ENCODE measurements at places on chromosomes 3 and 15.

- no peak for DNase-seq
These were observed 35.6 kb upstream of the RHCG start for GRCh38 chr15:89531796-89532537.

- peak; percentile 72 for DNase-seq
These were observed 44.4 kb downstream of the FLNB start for GRCh38 chr3:58052373-58053273.

- no peak for DNase-seq
These were observed 16.4 kb downstream of the WNT7A start for GRCh38 chr3:13863382-13863952.

DNA sequence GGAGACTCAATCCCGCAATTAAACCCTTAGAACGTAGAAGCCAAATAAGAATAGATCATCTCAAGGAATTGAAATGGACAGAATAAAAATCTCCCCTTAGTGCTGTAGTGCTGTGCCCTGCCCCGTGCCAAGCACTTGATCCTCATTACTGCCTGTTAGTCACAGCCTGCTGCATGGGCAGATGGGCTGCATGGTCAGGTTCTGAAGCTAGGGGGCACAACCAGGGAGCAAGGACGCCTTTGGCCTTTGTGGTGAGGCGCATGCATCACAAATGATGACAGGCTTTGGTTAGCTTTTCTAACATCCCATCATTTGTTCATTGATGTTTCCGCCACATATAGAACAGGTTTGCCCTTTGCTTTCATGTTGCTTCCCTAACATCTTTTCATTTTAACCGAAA is 336.3 kb upstream of the ADAMTS9 start:
- DNase-seq, result no peak

DNA sequence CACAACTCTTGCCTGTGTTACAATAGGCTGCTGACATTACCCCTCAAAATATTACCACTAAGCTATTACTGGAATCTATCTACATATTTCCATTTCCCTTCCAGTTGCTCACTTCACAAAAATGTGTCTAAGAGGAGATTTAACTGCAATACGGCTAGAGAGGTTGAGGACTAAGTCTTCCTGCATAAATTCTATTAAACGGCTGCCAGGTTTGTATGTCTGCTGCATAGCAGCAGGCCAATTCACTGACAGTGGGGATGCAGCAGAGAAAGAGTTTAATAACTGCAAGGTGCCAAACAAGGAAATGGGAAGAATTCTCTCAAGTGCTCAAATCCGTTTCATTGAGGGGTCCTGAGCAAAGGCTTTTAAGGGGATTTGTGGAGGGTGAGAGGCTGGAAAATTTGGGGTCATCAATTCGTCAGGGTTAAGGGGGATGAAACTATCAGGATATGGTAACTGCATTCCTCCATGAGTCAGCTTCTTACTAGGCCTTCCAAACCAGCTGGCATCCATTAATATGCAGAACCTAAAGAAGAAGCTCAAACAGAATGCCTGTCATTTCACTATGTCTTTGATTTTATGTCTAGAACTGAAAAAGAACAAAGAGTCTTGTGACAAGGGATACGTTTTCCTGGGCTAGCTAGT is 675.6 kb downstream of the TBL1XR1 start:
- DNase-seq, result no peak

- DNase-seq, result peak; percentile 10
These were observed 225.6 kb upstream of the TLE3 start for GRCh38 chr15:70323111-70323851.

DNA sequence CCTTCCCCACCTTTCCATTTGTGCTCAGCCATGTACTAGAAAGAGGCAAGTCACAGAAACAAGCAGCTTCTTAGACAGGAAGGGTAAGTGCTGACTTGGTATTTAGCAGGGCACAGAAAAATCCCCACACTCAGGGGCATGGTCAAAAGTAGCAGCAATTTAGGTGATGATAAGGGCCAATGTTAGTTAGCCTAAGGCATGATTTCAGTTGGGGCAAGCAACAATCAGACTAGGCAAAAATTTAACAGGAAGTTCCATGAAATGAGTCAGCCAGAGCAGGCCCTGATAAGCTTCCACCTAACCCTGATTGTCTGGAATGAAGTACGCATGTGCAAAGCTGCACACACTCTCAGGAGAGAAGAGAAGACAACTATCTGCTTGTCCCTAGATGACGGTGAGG is 423.4 kb upstream of the UBE2E2 start:
- DNase-seq, result no peak

GRCh38 chr3:183818706-183819624 is 6.4 kb downstream of the MAP6D1 start:
- DNase-seq, result no peak

- DNase-seq, result no peak
These were observed 95.3 kb downstream of the CHL1 start for GRCh38 chr3:291646-292436.

- no peak for DNase-seq
These were observed 15.6 kb downstream of the THBS1 start for GRCh38 chr15:39596358-39597051.

DNA sequence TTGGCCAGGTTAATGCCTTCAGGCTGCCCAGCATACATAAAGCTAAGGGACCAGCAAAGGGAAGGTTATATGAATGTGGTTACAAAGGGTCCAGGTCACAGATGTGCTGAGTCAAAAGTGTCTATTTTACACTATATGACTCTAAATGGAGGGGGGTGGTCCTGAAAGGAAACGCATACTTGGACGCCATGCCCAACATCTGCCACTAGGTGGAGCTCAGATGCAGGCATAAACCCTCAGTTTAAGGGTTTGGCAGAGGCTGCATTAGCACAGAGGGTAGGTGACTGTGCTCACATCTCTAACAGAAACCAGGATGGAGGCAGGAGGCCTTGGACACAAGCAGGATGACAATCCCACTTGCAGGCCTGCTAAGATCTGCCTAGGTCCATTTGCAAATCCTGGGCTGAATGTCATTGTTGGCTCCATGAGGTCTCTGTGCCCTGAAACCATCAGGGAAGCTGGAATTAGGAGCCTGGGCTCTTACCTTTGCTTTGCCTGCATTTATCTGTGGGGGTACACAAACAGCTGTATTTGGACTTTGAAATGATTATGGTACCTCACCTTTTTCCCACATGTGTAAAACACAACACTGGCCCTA is 55.8 kb downstream of the ZNF621 start:
- DNase-seq, result peak; percentile 62

DNA sequence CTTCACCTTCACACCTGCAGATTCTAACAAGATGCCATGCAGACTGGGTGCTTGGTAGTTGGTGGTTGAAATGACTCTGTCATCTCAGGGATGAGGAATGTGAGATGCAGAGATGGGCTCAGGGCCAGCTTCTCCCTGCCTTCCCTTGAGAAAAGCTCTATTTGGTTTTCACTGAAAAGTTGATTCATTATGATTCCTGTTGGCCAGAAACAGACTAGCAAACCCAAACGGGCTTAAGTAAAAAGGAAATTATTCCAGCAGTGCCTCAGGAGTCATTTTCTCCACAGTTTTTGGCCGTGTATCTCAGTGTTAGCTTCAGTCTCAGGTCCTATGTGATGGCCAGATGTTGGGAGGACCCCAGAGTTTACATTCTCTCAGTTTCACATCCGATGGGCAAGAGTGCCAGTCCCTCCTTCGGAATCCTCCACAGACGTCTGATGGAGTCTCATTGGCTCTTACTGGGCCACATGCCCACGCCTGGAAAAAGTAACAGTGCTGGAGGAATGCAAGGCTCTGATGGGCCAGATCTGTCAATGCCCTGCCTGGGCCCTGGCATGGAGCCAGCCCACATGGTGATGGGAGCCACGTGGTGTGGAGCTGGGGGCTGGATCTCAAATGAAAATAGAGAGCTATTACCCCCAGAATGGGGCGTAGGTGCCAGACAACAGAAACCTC is 22.3 kb upstream of the SACM1L start:
- DNase-seq, result no peak

GRCh38 chr3:140579260-140579659 is 98.6 kb upstream of the TRIM42 start:
- DNase-seq, result no peak

DNA sequence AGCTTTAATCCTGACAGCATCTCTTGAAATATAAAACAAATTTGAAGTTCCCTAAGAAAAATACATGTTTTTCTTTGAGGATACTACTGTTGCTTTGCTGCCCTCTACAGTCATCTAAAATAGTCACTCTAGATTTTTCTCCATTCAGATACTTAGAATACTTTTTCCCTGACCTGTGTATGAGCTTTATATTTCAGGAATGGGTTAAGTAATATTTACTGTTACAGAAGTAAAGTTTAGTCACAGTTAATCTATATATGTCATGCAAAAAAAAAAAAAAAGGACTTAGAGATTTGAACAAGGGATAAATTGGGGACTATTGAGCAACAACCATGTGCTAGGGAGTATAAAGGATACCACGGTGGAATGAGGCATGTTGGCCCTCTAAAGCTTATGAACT is 8.8 kb downstream of the NECTIN3 start:
- DNase-seq, result no peak

- DNase-seq, result no peak
These were observed 1.4 kb upstream of the KIF23 start for GRCh38 chr15:69412701-69413100.

All from inflammatory macrophage (primary cell).